Daoy (cell line): ENCODE measurements at places on chromosomes 4 and X. TPM values are rescaled to one million over a fixed set of nuclear protein-coding genes. Genes with fewer than 3 reads are reported as not detected.

The SLC9B1 gene
- total RNA-seq, result not detected in 2 replicates

DNA sequence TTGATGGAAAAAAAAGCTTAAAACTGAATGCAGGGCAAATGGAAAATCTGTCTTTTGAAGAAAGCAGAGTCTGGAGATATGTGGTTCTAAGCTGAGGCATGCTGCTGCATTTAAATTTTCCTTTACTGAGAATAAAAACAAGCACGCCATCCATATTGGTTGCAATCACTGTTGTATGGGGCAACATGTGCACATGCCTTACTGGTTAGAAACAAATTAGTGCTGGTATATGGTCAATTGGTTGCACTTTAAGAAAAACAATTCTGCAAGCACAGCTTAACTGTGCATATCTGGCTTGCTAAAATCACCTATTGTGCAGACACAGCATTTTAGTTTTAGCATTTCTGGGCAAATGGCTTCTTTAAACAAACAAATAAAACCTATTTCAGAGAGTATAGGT, 239.1 kb downstream of the NDST4 start:
- DNase-seq, result no peak

DNA sequence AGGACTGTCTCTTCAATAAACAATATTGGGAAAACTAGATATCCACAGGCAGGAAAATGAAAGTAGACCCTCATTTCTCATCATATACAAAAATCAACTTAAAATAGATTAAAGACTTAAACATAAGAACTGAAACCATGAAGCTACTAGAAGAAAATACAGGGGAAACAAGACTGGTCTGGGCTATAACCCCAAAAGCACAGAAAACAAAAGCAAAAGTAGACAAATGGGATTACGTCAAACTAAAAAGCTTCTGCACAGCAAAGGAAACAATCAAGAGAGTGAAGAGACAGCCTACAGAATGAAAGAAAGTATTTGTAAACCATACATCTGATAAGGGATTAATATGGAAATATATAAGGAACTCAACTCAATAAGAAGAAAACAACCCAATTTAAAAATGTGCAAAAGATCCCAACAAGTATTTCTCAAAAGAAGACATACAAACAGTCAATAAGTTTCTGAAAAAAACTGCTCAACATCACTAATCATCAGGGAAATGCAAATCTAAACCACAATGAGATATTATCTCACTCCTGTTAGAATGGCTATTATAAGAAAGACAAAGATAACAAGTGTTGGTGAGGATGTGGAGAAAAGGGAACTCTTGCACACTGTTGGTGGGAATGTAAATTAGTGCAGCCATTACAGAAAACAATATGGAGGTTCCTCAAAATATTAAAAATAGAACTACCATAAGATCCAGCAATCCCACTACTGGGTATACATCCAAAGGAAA, 325.3 kb upstream of the RASGEF1B start:
- no peak for DNase-seq

GRCh38 chr4:154416190-154416547, 75.4 kb downstream of the DCHS2 start:
- DNase-seq, result peak; percentile 11

DNA sequence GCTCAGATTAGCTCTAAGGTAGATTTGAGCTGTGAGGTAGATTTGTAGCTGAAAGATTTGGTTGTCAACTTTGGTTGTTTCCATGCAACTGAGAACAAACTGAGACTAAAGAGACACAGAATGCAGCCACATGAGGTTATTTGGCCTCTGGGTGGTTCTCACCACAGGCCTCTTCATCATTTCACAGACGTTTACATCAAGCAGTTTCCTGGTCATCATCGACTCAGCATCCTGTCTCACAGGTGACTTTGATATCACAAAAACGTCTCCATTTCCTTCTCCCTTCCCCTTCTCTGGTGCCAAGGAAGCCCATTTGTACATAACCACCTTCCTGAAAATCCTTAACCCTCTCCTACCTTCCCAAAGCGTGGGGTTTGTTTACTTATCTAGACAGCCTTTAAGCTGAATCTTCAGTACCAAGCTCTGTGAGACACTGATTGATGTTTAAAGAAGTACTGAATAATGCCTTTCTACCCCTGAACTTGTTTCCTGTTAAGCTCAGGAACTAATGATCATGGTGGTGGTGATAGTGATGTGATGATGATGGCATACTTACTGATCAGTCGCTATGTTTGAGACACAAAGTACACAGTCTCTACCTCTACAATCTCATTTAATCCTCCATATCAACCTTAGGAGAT, 81.9 kb downstream of the FAM114A1 start:
- peak; percentile 41 for DNase-seq

DNA sequence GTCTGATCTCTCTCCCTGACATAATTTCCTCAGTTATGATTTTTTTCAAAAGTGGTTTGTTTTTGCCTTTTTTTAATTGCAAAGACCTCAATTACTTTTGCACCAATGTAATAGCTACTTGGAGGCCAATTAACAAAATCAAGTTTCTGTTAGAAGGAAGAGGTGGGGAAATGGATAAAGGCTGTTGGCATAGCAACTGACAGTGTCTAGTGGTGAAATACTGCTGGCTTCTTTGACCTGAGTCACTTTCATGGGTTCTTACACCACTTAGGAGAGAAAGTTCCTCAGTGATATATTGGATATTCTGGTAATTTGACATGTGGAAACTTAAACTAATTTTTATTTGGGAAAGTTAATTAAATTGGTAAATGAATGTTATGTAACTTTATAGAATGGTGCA, 26.5 kb upstream of the ATP8A1 start:
- DNase-seq, result no peak

DNA sequence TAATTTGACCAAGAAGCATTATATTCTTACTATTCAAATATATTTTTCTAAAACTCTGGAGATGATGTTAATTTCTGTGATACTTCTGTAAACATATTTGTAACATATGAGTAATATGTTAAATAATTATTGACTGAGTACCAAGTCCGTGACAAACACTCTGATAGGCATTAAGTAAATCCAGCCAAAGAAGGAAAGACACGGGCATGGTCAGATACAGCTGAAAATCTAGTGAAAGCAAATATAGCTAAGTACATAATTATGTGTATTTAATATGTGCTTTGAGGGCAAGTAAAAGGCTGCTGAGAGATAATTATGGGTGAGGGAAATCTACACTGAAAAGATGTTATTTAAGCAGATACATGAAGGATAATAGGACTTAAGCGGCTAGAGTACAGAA, 1263.6 kb upstream of the ADGRL3 start:
- DNase-seq, result no peak
